Subcutaneous adipose tissue (tissue), 4 donors: ENCODE measurements at places on chromosomes 6 and 20. TPM values are rescaled to one million over a fixed set of nuclear protein-coding genes. Genes with fewer than 3 reads are reported as not detected.

Gene PAX1
- not detected for total RNA-seq

Gene PCK1
- total RNA-seq: 207 TPM

Gene PPIL6
- total RNA-seq: 8.8 TPM

Gene TMEM74B
- not detected for total RNA-seq

Gene POLR3F
- 13.2 TPM for total RNA-seq

Gene PNLDC1
- 0.34 TPM for total RNA-seq

Gene CRIP3
- 2.0 TPM for total RNA-seq

Gene AP5S1
- 8.0 TPM for total RNA-seq

Gene EPPIN
- not detected for total RNA-seq

Gene DACT2
- total RNA-seq: not detected

Gene REPS1
- total RNA-seq: 33.8 TPM

Gene LBP
- total RNA-seq: 19.5 TPM

Gene PKIB
- 1.5 TPM for total RNA-seq

Gene MCM3
- total RNA-seq: 30.9 TPM

Gene TMEM244
- total RNA-seq: not detected

Gene CNKSR3
- 2.4 TPM for total RNA-seq

Gene ASIP
- not detected for total RNA-seq

Gene HTR1E
- total RNA-seq: not detected

Gene OOEP
- total RNA-seq: not detected

Gene CCDC170
- total RNA-seq: 16.6 TPM

Gene LYRM4
- 22.2 TPM for total RNA-seq

Gene KIF25
- 0.65 TPM for total RNA-seq

Gene MCCD1
- not detected for total RNA-seq

Gene SMIM29
- 17.3 TPM for total RNA-seq

Gene MOXD1
- 1.5 TPM for total RNA-seq

Gene LCA5
- 5.7 TPM for total RNA-seq

Gene MYLIP
- total RNA-seq: 32.0 TPM

Gene POU3F2
- not detected for total RNA-seq
